Mesenteric fat pad (tissue), 1 donor: ENCODE measurements at places on chromosomes 1 and 21.

- DNase-seq = peak; percentile 68
These were observed 5.2 kb downstream of the POFUT2 start for GRCh38 chr21:45282283-45283034.

DNA sequence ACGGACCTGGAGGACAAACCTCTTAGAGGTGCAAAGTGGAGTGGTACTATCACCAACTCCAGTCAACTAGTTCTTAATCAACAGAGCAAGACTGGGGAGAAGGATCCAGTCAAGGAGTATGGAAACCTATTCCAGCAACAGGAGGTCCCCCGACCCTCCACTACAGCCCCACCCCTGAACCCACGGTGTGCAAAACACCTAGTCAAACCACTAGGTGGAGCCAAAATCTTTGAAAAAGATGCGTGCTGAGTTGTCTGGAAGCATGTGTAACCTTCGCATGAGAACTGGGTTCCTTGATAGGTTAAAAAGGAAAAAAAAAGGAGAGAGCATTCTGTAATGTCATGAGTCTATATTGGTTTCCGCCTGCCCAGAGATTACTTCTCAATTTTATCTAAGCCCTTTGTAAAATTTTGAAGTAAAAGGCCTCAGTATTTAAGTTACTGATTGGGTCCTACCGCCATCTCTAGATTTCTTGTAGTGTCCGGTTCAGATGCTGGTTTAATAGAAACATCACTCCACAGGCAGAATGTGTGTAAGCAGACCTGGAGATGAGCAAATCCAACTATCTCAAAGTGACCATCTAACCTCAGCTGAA lies 81.9 kb upstream of the HAO2 start:
- DNase-seq = no peak

DNA sequence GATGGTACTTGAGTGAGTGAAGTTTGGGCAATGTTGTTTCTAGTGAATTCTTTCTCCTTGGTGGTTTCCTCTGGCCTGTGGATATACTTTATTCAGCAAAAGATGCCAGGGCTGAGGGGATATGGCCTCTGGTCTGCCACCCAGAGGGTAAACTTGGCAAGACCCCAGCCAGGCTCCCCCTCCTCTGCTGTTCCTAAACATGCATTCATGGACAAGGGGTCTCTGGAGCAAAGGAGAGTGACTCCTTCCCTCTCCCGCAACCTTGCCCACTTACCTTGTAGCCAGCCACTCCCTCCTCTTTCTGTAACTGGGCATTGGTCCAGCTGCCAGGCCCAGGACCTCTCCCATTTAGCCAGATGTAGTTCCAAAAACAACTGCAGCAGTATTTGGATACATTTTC lies 43.8 kb downstream of the RUNX3 start:
- peak; percentile 55 for DNase-seq

- peak; percentile 59 for DNase-seq
These were observed 9.4 kb downstream of the POFUT2 start for GRCh38 chr21:45278156-45278911.

DNA sequence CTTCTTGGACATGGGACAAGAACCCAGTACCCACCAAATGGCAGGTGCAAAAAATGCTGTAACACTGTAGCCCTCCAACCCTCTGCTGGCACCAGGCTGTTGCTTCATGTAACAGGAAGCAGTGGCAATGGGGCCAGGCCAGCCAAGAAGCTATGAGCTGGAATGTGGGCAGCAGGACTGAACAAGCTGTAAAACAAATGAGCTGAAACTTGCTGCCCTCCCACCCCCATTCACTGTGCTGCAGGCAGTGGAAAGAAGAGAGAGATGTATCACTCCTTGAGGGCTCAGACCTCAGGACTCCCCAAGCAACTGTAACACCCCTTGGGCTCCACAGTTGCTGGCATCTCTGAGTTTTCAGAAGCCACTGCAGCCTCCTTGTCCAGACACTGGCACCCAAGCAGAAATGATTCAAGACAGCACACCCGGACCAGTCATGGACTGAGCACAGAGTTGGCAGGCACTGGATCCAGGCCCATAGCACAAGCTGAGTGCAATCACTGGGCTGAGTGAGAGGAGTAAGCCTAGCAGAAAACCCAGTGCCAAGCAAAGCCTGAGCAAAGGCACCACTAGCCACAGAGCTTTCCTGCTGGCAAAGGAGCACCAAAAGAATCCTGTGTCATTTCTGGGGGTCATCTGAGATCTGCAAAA lies 321.4 kb upstream of the CXADR start:
- no peak for DNase-seq

- no peak for DNase-seq
These were observed 75.5 kb downstream of the CAMK2N1 start for GRCh38 chr1:20410503-20410902.

DNA sequence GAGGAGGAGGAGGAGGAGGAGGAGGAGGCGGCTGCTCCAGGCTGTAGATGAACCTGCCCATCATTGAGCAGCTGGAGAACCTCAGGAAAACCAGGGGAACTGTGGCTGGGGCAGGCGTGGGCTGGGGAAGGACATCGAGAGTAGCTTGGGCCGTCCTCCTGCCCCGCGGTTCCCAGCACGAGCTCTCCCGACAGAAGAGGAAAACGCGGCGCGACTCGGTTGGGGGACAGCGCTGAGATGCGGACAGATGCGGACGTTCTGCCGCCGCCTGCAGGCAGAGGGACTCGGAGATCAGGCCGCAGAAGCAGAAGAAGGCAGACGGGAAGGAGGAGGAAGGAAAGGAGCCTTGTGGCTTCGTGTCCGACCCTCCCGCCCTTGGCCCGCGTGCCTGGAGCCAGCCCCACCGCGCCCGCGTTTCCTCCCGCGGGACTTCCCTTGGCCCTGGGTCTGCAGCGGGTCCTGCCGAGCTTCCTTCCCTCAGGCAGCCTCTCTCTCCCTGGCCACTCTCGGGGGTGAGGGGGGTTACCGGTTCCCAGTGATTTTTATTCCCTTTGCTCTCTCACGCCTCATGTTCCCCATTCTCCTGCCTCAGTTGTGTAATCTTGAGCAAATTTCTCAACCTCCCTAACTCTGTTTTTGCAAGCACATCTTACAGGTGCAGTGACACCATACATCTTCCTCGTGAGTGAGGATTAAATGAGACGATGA lies 1.7 kb upstream of the TNFRSF9 start:
- DNase-seq = peak; percentile 90
